ENCODE measurements at places on chromosomes 16 and 17. TPM values are rescaled to one million over a fixed set of nuclear protein-coding genes. Genes with fewer than 3 reads are reported as not detected.

AIPL1 gene
- total RNA-seq, result not detected

ICAM2 gene
- 50.6 TPM for total RNA-seq

CDC6 gene
- total RNA-seq, result 1.0 TPM

CES5A gene
- not detected for total RNA-seq

CXCL16 gene
- total RNA-seq, result 24.8 TPM

ZNF18 gene
- total RNA-seq, result 11.5 TPM

CSNK2A2 gene
- total RNA-seq, result 51.0 TPM

FNDC8 gene
- total RNA-seq, result not detected

CDRT15L2 gene
- total RNA-seq, result not detected

CSH2 gene
- not detected for total RNA-seq

TEKT3 gene
- not detected for total RNA-seq

C16orf54 gene
- 250 TPM for total RNA-seq

NEUROD2 gene
- total RNA-seq, result not detected

SNX11 gene
- 6.8 TPM for total RNA-seq

BAHCC1 gene
- 0.41 TPM for total RNA-seq

Measured in CD4-positive, alpha-beta T cell (primary cell).